Anterior cingulate cortex (tissue), 58 donors: ENCODE measurements at places on chromosomes 5 and 9.

DNA sequence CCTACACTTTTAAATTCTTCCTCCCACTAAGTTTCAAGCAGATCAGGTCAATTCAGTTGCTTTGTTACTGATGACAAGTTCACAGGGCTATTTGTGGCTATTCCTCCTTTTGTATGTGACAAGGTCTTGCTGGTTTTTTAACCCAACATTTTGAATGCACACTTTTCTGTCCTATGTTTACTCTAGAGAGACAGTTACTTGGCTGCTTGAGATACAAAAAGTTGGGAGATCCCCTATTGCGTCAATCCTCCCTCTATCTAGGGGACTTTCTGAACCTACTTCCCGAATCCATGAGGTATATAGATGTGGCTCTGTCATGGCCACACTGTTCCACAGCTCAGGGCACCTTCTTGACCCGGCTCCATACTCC is 386.7 kb downstream of the NTRK2 start:
- no peak for DNase-seq

GRCh38 chr9:27382308-27382707 is 85.4 kb upstream of the EQTN start:
- no peak for DNase-seq

DNA sequence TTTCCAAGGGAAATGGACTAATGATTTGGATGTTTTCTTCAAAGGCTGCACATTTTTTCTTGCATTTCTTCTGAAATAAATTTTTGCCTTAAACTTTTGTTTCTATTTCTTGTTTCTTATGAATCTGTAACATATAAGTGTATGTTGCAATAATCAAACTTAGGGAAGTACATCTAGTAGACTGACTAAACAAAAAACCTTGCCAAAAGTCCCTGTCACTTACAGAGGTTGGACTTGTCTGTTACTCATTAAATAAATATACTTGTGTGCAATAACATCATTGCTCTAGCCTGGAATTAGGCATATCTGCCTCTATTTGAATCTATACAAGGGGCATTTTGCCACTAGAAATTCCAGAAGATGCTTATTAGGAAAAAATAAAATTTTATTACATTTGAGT is 56.6 kb downstream of the C6 start:
- no peak for DNase-seq

DNA sequence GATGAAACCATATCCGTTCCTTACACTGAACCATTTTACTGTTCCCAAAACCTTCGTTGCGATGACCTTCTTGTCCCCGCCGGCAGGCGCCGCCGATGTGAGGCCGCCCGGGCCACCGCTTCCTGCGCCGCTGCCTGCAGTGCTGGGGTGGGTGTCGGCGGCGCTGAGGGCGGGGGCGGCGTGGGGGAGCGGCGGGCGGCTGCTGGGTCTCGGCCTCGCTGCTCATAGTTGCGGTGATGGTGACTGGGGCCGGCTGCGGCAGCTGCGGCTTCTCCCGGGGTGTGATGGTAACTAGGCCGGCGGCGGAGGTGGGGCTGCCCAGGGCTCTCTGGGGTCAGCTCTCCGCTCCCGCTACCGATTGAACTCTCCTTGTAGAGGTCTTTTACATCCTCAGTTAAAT is 14.1 kb upstream of the OR2S2 start:
- no peak for DNase-seq

DNA sequence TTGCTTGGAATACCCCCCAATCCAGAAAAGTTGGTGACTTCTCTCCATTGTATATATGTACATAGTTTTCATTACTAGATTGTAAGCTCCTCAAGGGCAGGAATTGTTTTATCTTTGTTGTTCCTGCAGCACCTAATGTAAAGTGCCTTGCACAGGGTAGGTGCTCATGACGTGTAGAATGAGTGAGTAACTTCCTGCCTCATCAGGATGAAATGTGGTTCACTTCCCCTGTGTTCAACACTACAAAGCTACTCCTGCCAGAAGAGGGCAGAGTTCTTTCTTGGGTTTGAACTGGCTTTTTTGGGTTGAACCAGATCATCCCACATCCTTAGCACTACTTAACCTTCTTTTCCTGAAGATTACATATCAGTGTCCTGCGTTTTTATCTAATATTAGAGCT is 23.9 kb downstream of the GTF3C4 start:
- DNase-seq: no peak

GRCh38 chr5:120817044-120817985 is 353.2 kb downstream of the PRR16 start:
- DNase-seq: no peak

GRCh38 chr5:121350181-121350930 is 501.3 kb upstream of the FTMT start:
- no peak for DNase-seq

DNA sequence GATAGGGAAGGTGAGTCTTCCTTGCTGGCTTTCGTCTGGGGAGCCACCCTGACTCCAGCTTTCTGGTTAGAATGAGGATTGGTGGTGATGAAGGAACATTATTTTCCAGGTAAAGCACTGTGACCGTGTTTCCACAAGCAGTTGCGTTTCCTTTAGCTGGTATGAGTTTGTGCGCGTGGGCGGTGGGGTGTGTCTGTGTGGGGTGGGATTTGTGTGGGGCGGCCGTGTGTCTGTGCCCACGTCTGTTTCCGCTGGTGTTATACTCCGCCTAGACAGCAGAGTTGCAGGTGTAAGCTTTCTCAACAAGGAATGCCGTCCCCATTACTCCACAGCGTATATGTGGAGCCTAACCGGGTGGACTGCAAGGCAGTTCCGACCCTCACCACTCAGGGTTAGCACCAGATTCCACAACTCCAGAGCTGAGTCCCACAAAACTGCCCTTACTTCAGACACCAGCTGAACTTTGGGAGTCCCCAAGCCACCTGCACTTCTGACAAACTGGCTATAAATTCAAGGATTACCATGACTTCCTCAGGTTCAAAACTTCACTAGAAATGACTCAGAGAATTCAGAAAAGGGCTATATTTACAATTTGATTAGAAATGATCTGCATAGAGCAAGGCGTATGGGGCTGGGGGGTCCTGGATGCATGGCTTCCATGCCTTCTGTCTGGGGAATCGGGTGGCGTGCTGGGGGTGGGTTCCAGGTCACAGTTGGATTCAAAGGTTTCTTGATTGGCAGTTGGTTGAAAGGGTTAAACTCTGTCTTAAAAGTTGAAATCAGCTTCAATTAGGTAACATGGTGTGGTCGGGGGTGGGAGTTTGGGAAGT is 29.8 kb downstream of the PROP1 start:
- no peak for DNase-seq

- no peak for DNase-seq
Measured at GRCh38 chr5:14706615-14707021, 42.1 kb downstream of the OTULIN start.

- no peak for DNase-seq
Measured at GRCh38 chr5:91296674-91297143, 86.4 kb downstream of the ARRDC3 start.

DNA sequence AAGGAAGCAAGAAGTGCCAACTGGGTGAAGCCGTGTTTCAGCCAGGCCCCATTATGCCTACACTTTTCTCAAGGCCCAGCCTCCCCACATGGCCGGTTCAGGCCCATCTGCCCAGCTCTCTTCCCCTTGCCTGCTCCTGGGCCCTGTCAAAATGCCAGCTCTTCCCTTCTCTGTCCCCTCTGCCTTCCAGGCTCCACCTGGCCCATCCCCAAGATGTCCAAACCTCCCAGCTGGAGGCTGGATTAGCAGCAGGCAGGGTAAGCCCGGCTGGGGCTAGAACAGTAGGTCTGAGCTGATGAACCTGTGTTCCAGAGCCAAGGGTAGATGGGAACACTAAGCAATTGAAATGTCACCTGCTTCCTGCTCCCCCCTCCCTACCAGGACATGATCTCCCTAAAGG is 64.1 kb upstream of the HSPA9 start:
- DNase-seq: no peak

DNA sequence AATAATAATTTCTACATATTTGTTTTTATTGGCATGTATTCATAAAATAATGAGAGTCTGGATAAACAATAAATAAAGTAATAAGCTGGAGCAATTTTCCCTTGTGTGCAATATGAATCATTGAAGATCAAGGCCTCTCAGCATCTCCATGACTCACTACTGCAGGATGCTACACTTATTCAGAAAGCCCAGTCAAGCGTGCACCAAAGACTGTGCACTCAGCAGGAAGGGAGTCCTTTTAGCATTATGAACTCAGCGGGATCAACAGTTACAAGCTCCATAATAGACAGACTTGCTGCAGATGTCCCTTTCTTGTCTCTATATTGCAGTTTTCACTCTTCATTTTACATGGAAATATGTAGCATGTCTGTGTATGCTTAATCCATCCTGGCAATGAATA is 485.3 kb downstream of the CDH9 start:
- DNase-seq: no peak

GRCh38 chr9:117354244-117354847 is 60.5 kb downstream of the ASTN2 start:
- DNase-seq: no peak

DNA sequence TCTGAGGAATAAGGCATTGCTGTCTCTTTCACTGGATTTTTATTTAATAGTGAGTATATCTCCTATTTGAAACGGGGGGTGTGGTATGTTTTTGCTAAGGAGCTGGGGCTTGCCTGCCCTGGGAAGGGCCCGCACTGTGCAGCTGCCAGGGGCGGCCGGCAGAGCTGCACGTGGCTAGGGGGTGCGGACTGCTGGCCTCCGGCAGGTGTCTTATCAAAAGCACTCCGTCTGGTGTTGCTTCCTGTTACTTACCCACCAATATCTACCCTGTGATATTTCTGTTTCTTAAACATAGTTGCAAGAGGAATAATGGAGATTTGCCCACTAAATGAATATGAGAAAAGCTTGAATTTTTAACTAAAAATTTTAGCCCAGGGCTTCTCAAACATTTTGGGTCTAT is 232.0 kb downstream of the IRX1 start:
- no peak for DNase-seq

GRCh38 chr5:74225587-74225986 is 414.9 kb downstream of the ENC1 start:
- DNase-seq: no peak

DNA sequence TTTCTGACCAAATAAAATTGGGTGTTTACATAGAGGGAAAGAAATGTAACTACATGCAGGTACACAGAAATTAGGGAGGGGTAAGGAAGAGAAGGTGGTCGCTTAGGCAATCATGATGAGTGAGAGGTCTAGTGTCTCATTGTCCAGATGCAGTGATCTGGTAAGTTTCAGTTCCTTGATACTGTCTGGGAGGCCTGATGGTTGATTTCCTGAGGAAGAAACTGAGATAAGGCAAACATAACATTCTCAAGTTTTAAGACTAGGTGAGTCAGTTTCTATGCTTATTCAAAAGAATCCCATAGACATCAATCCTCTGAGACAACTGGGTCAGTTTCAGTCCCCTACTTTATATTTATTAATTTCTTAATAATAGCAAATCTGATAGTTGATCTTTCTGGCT is 843.3 kb upstream of the CDH10 start:
- no peak for DNase-seq

DNA sequence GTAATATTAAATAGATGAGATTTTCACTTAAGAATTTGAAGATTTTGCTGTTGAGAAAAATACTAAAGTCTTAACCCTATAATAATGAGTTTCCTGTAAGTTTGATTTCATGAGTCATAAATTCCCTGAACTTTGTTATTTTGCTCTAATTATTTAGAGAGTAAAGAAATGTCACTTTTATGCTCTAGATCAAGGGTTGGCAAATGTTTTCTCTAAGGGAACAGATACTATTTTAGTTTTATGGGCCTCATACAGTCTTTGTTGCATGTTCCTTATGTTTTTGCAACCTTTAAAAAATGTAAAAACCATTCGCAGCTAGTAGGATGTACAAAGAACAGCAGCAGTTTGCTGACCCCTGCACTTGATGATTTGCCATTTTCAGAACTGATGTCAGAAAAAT is 480 bp upstream of the TXNDC8 start:
- DNase-seq: no peak

GRCh38 chr9:130919559-130920145 is 19.4 kb downstream of the FIBCD1 start:
- DNase-seq: no peak

DNA sequence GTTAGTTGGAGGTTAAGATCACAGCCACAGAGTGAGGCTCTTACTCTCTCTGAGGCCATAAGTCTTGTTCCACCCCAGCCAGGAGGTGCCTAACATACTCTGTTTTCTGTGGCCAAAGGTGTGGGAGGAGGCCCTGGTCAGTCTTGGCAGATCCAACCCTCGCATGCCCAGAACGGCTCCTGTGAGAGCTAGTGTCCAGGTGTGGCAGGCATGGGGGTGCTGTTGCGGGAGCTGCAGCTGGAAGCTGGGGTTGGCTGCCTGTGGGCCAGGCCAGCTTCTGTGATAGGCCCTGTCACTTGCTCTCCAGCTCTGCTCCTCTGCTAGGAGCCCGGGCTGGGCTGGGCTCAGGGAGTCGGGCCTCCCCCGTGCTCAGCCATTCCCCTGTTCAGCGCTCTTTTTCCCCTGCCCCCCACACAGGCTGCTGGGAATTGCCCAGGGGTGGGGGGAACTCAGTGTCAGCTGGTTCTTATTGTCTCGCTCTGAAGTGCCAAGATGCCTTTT is 31.6 kb downstream of the IER5L start:
- DNase-seq: no peak

DNA sequence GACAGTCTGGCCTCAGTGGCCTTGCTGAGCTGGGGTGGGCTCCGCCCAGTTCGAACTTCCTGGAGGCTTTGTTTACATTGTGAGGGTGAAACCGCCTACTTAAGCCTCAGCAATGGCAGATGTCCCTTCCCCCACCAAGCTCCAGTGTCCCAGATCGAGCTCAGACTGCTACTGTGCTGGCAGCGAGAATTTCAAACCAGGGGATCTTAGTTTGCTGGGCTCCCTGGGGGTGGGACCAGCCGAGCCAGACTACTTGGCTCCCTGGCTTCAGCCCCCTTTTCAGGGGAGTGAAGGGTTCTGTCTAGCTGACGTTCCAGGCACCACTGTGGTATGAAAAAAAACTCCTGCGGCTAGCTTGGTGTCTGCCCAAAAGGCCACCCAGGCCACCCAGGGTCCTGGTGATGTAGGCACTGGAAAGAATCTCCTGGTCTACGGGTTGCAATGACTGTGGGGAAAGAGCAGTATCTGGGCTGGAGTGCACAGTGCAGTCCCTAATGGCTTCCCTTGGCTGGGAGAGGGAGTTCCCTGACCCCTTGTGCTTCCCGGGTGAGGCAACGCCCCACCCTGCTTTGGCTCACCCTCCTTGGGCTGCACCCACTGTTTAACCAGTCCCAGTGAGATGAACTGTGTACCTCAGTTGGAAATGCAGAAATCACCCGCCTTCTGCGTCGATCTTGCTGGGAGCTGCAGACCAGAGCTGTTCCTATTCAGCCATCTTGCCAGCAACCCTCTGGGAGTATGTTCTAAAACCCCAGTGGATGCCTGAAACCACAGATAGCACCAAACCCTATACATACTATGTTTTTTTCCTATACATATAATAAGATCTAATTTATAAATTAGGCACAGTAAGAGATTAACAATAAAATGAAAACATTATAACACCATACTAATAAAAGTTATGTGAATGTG is 95.5 kb downstream of the TMEM161B start:
- DNase-seq: no peak
